ENCODE measurements at places on chromosomes 6 and 20.

GRCh38 chr6:77034161-77034560, 429.1 kb downstream of the HTR1B start:
- DNase-seq = no peak

GRCh38 chr6:154169193-154169847, 130.3 kb downstream of the OPRM1 start:
- DNase-seq = peak; percentile 21

GRCh38 chr6:109434456-109434855, 6.0 kb downstream of the PPIL6 start:
- DNase-seq = peak; percentile 85

- no peak for DNase-seq
These were observed 26.0 kb upstream of the PLAGL1 start for GRCh38 chr6:144033816-144034735.

DNA sequence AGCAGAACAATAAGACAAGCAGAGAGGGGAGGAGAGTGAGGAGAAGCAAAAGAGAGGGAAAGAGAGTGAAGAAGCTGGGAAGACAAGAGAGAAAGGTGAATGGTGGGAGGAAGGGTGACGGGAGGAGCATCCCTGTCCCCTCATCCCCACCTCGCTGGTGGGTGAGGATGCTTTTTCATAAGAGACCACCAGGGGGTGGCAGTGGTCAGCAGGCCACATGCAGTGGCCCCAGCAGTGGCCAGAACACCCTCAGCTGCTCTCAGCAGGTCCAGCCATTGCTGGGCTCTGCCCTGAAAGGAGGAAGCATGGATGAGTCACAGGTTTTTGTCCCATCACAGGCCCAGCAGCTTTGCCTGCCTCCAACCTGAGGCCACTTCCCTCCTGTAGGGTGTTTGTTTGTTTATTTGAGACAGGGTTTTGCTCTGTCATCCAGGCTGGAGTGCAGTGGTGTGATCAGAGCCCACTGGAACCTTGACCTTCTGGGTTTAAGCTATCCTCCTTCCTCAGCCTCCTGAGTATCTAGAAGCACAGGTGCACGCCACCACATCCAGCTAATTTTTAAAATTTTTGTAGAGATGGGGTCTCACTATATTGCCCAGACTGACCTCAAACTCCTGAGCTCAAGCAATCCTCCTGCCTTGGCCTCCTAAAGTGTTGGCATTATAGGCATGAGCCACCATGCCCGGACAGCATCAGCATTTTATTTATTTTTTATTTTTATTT, 24.0 kb downstream of the FGD2 start:
- DNase-seq = peak; percentile 98

Measured in inflammatory macrophage treated with lipopolysaccharide for 1 hour (primary cell).